ENCODE measurements at places on chromosomes 6 and 20.

GRCh38 chr6:139336488-139336887 is 38.0 kb downstream of the CITED2 start:
- peak; percentile 84 for DNase-seq

DNA sequence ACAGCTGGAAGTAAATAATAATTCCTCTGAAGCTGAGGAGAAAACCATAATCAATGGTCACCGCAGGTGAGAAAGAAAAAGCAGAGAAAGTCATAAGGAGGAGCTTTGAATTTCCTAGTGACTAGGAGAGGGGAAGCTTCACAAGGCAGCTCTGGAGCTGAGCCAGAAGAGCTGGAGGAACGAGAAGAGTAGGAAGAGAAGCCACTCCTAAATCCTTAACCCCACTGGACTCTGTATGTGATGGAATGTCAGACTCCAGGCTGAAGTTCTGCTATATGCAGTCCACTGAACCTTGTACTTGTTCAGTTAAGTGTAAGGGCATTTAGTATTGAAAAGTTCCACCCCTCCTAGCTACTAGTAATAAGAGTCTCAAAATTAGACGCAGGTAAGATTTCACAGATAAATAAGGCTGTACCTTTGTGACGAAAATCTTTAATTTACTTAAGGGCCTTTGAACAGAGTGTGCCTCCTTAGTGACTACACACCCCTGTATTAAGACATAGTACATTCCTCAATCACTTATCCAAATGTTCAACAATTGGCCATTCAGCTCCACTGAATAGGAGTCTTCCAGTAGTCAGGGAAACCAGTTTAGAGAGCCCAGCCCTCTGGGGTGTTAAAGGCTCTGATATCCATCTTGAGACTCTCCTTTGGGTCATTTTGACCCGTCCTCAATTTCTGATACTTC is 71.4 kb upstream of the UFL1 start:
- no peak for DNase-seq

DNA sequence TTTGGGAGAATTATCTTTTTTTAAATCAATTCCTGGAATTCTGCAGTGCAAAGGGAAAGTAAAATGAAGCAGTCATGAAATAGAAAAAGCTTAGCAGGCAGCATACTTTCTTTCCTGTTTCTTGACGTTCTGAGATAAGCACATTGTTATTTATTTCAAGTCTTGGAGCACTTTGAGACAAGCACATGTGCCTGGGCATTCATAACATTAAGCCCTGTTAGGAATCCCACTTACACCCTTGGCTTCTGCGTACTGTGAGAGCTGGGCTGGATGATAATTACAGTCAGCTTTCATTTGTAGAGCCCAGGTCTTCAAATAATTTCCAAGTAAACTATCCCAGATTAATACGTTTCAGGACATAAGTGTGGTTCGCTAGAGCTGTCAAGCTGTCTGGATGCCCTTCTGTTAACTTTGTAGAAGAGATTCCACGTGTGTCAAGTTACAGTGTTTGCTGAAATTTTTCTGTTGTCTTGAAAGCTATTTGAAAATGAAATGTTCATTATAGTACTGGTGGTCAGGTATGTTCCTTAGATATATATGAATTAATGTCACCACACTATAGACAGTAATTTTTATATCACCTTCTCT is 8.9 kb downstream of the FARS2 start:
- no peak for DNase-seq

GRCh38 chr6:147337921-147338320 is 133.7 kb downstream of the STXBP5 start:
- DNase-seq, result no peak

GRCh38 chr6:165782134-165782533 is 119.1 kb upstream of the PDE10A start:
- no peak for DNase-seq

Data from common myeloid progenitor, CD34-positive (primary cell).